ENCODE measurements at places on chromosomes 2 and 18.
A peak's percentile ranks its signal among the peaks of the same experiment; 100 is the strongest.

- DNase-seq, result no peak
Measured at GRCh38 chr2:224723586-224724217, 7.5 kb upstream of the CCDC195 start.

DNA sequence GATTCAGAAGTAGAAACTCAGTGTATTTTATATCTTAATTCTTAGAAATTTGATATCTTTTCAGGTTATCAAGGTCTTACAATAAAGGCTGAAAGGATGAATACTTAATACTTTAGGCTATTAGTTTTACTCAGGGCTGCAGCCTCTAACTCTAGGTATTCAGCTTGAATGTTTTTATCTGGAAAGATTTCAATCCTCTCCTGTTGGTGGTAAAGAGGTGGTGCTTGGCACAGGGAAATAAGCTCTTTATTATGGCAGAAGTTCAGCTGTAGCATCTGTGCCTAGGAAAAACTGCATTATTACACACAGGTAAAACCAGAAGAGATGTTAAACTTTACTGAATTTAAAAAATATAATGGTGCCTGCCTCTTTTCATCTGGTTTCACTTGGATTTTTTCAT is 11.1 kb downstream of the ACVR2A start:
- no peak for DNase-seq

GRCh38 chr2:61937098-61937497 is 31.6 kb downstream of the COMMD1 start:
- no peak for DNase-seq

DNA sequence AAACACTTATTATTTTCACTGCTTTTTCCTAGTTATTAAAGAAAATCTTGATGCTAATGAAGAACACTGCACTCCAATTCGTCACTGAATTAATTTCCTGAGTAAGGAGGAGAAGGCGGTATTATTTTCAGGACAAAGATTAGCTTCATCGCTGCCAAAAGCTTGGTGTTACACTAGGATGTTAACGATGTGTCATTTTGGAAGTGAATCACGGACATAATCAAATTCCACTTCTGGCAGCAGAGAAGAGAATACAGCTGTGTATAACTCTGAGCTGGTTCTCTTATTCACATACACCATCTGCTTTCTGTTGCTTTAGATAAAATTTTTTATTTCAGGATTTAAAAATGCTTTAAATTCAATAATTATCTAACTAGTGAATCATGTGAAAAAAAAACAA is 74.1 kb downstream of the SCG2 start:
- peak; percentile 78 for DNase-seq

DNA sequence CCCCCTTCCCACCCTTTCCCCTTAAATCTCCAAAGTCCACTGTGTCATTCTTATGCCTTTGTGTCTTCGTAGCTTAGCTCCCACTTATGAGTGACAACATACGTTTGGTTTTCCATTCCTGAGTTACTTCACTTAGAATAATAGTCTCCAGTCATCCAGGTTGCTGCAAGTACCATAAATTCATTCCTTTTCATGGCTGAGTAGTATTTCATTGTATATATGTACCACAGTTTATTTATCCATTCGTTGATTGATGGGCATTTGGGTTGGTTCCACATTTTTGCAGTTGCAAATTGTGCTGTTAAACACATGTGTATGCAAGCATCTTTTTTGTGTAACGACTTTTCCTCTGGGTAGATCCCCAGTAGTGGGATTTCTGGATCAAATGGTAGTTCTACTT is 14.5 kb upstream of the ZNF638 start:
- DNase-seq, result no peak

Measured in IMR-90 (cell line).